ENCODE measurements at places on chromosomes 6 and 20.

GRCh38 chr6:4888841-4889240 is 112.6 kb downstream of the CDYL start:
- DNase-seq = no peak

- DNase-seq = no peak
Measured at GRCh38 chr6:168186438-168186837, 107.4 kb upstream of the FRMD1 start.

DNA sequence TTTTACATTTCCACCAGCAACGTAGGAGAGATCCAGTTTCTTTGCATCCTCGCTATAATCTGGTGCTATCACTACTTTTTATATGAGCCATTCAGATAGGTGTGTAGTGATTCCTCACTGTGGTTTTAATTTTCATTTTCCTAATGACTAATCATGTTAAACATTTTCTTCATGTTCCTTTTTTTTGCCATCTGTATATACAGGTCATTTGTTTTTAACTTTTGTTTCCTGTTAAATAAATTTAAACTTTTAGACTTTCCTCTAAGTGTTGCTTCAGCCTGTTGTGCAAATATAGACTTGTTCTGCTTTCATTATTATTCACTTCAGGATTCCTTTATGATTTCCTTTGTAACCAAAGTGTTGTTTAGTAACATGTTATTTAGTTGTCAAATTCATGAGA is 697.4 kb downstream of the PTPRT start:
- DNase-seq = no peak

DNA sequence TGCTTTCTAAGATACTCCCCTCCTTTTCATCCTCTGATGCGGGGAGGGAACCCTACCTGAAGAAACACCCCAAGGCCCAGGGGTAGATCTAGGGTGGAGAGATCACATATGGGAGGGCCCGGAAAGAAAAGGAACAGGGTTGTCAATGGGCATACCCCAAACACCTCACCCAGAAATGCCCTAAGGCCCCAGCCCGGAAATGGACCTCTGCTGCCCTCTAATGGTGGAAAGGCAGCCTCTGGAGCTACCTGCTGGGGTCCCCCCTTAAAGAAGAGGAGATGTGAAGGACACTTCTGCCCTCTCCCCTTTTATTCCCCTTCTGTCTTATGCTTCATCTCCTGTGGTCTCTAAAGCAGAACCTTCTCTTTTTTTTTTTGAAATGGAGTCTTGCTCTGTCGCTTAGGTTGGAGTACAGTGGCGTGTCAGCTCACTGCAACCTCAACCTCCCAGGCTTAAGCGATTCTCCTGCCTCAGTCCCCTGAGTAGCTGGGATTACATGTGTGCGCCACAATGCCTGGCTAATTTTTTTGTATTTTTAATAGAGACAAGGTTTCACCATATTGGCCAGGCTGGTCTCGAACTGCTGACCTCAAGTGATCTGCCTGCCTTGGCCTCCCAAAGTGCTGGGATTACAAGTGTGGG is 458 bp upstream of the ARMC12 start:
- peak; percentile 88 for DNase-seq

GRCh38 chr6:3261921-3262320 is 3.2 kb downstream of the PSMG4 start:
- DNase-seq = no peak

DNA sequence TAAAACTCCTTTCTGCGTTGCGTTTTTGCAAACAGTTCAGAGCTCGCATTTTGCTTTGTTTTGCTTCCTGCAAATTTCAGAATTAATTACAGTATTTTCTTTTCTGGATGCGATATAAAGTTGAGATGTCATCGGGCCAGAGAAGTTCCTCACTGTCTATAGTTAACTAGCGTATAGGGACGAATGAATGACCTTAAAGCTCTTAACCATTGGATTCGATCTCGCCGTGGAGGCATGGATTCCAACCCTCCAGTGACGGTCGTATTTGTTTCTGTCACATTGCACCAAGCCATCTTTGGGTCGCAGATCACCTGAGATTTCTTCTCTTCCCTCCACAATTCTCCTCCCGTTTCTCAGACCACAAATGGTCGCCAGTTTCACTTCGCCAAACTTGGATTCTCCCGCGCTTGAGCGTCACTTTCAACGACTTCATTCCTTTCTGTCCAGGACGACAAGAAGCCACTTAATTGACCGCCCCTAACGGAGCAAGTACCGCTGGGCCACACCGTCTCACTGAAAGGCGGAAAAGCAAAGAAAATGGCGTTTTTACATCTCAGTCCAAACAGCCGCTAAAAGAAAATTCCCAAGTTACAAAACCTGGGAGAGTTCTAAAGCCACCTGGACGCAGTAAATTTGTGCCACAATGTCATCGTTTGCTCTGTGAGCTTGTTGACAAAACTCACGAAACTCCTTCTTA is 85.3 kb upstream of the ZNF184 start:
- no peak for DNase-seq

DNA sequence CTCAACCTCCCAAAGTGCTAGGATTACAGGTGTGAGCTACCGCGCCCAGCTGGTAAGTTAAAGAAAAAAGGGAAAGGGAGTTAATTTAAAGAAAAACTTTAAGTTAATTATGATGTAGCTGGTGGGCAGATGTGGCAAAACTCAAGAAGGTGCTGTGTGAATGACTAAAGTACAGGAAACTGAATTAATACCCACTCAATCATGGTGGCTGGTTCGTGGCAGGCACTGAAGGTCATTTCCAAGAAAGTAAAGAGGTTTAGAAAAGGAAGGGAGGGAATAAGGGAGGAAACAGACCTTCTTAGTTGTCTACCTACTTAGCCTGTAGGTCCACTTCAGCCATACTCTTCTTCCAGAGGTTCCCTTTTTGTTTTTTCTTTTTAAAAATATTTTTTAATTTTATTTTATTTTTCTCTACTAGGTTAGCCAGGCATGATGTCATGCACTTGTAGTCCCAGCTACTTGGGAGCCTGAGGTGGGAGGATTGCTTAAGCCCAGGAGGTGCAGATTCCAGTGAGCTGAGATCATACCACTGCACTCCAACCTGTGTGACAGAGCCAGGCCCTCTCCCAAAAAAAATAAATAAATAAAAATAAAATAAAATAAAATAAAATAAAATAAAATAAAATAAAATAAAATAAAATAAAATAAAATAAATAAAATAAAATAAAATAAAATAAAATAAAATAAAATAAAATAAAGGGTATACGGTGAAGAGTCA is 11.9 kb upstream of the TGM3 start:
- no peak for DNase-seq

DNA sequence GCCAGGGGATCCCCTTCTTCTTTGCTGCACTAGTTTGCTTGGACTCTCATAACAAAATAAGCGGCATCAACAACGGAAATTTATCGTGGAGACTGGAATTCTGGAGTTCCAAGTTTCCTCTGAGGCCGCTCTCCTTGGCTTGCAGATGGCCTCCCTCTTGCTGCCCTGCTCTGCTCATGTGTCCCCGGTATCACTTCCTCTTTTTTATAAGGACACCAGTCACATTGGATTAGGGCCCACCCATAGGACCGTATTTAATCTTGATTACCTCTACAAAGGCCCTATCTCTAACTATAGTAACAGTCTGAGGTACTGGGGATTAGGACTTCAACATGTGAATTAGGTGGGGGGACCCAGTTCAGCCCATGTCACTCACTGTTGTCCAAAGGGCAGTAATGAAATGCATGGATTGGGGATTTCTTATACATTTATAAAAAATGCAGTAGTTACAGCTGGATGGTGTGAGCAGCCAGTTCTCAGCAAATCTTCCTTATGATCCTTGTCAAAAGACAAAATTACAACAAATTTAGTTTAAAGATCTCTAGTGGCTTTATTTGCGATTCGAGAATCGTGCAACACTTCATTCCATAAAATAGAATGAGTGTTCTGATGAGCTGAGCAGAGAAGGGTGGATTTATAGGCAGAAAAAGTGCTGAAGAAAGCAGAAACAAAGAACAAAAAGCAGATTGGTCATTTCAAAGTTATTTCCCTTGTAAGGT is 59.3 kb upstream of the AKAP12 start:
- DNase-seq = no peak

- DNase-seq = peak; percentile 65
Measured at GRCh38 chr6:114989279-114989964, 646.6 kb upstream of the HS3ST5 start.

GRCh38 chr6:158255275-158255988 is 56.8 kb upstream of the TULP4 start:
- DNase-seq = no peak

DNA sequence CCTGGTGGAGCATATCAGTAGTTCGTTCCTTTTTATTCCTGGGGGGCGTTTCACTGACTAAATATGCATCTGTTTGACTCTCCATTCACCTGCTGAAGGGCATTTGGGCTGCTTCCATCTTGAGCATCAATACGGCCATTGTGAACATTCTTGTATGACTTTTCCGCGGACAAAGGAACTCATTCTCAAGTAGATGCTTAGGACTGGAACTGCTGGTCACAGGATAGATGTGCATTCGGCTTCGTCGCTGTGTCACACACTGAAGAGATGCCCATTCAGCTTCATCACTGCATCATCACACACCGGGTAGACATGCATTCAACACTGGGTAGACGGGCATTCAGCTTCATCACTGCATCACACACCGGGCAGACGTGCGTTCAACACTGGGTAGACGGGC is 95.3 kb downstream of the TAF4 start:
- no peak for DNase-seq

DNA sequence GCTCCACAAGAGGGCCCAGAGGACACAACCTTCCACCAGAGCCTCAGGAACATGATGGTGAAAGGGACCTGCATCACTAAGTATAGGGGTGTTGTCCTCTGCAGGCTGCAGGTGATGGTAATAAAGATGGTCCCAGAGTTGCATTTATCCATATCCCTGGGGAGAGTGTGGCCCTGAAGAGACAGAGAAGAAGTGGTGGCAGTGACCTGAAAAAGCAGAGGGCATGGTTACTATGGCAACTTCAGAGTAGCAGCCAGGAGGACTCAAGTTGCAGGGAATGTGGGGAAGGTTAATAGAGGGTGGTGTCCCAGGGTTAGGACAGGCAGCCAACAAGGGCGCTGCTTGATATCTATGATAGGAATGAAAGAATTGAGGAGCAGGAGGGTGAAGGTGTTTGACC is 57.1 kb downstream of the HLA-A start:
- no peak for DNase-seq

Data from activated CD4-positive, alpha-beta T cell treated with anti-CD3 and anti-CD28 coated beads, Interleukin-10, Interleukin-2, amounts not matched to agents 100 ng/mL and 50 ng/mL, durations not matched to agents 16 hours and 8 hours (primary cell).